Non-pigmented ciliary epithelial cell (primary cell): ENCODE measurements at places on chromosomes 16 and 17.

DNA sequence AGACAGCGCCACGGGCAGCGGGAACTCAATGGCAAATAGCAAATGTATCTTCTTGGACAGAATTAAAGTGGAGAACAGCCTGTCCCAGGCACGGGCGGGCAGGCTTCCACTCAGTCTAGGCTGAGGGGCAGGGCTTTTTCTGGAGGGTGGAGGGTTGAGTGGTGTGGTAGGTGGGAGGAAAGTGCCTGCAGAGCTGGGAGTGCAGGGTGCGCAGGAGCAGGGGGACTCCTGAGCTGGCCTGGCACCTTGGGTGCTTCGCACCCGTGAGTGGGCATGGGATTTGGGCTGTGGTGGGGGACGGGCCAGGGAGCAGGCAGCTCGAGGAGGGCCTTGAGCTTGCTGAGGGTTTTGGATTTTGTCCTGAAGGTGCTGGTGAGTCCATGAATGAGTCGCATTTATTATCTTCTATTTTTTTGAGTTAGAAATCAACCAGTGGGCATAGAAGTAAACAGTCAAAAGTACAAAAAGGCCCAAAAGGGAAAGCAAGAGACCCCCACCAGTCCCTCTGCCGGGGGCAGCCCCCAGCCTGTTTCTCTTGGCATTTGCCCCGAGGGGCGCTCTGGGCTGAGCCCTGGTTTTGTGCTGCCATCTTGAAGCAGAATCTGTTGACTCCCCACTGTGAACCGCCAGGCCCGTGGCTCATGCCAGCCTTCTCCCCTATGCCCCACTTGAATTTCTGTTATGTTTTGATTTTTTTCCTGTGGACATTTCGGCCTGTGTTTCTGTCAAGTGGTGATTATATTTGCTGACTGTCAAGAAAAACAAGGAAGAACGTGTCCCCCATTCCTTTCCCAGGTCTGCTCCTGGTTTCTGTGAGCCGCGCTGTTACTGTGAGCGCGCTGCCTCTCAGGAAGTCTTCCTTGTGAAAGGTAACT is 8.2 kb downstream of the ADORA2B start:
- DNase-seq = no peak

- no peak for DNase-seq
Measured at GRCh38 chr16:54422159-54422558, 135.6 kb upstream of the IRX3 start.

DNA sequence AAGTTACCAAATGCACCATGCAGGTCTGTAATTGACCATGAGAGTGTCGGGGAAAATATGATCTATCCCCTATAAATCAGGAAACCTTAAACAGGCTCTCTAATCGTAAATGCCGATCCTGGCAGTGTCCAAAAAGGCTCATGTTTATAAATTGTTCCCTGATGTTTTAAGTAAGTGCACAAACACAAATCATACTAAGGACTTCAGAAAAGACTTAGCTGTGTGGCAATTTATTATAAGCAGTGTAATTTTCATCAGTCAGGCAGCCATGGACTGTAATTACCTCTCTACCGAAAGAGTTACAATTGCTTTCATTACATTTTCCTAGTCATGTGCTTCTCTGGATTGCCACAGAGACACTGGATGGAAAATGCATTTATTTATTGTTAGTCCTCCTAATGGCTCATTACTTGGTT is 73.4 kb upstream of the COX10 start:
- no peak for DNase-seq

DNA sequence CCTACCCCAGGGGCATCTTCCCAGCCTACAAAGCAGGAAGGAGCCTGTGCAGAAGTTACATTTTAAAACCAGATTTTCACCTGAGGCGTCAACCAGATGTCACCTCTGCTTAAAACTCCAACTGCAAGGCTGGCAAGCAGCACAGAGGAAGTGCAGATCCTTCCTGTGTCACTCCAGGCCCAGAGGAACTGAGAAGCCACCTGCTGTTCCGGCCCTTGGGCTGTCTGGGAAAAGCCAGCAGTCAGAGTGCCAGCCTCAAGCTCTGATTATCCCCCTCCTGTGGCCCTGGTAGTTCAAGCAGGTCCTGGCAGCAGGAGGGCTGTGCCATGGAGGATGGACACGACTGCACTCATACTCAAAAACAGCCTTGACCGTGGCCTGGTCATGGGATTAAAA is 10.2 kb downstream of the POLR2C start:
- no peak for DNase-seq

- DNase-seq = no peak
Measured at GRCh38 chr17:38677819-38678218, 3.1 kb upstream of the EPOP start.

DNA sequence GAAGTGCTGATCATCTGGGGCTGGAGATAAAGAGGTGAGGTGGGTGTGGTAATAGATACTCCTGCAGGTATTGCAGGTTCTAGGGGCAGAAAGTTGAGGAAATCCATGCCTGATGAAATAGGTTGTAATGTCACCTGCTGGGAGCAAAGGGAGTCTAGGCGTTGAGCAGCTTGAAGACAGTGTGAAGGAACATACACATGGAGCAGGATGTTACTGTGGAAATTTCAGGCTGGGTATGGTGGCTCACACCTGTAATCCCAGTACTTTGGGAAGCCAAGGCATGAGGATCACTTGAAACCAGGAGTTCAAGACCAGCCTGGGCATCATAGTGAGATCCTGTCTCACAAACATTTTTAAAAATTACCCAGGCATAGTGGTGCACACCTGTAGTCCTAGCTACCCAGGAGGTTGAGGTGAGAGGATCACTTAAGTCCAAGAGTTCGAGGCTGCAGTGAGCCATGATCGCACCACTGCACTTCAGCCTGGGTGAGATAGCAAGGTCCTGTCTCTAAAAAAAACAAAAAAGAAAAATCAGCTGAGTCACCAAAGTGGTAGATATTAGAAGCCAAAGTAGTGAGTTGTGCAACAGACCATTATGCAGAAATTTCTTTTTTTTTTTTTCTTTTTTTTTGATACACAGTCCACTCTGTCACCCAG is 9.1 kb upstream of the CRYBA1 start:
- no peak for DNase-seq

- peak; percentile 50 for DNase-seq
Measured at GRCh38 chr17:59074494-59074893, 32.2 kb downstream of the TRIM37 start.

- no peak for DNase-seq
Measured at GRCh38 chr17:4854111-4854681, 21.1 kb downstream of the MINK1 start.

- DNase-seq = no peak
Measured at GRCh38 chr16:57588831-57589230, 39.6 kb upstream of the ADGRG1 start.

- DNase-seq = no peak
Measured at GRCh38 chr16:86528061-86528929, 18.0 kb downstream of the FOXF1 start.

DNA sequence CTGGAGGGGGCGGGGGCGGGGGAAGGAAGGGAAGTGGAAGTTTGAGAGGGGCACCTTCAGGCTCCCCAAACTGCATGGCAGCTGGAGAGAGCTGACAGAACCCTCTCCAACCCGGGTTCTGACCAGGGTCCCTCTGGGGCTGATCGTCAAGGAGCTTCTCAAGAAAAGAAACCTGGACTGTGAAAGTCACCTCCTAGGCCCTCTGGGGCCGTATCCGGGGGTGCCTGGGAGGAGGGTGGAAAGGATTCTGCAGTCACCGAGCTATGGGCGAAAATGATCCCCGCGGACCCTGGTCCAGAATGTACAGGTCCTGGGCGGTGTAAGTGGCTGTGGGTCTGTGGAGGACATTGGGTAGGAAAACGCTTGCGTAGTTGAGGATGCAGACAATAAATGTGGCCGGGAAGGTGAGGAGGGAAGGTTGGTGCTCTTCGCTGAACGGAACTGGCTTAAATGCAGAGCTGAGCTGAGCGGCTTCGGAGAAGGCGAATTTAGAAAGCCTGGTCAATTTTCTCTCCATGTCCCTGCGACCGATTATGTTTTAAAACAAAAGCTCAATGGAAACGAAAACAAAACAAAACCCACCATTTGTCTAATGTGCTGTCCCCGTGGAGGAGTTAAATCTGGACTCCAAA is 3.6 kb upstream of the LHX1 start:
- DNase-seq = no peak

- DNase-seq = no peak
Measured at GRCh38 chr17:79078476-79079190, 4.0 kb downstream of the ENGASE start.

- no peak for DNase-seq
Measured at GRCh38 chr17:40937384-40937819, at the start of gene KRT23. KRT23 (minus strand) TSS chr17:40937646; CDS start chr17:40936603, 1,043 bp downstream.

DNA sequence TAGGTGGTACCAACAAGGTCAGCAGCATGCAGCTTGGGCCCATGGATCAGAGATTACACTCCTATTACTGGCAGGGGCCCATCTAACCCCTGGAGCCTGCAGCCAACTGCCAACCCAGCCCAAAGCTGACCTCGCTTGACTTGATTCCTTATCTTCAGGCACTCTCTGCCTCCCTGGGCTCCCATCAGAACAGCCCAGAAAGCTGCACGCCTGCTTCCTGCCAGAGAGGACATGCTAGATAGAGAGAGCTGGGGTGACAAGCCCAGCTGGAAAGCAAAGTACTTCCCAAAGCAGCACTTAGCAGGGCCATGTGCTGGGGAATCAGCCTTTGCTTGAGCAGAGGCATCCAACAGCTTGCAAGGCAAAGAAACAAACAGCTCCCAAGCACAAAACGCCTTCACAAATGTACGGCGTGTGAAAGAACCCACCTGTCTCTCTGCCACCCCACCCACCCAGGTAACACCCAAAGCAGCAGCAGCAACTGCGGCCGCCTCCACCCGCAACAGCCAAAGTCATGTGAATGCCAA is 74.2 kb upstream of the NLK start:
- DNase-seq = no peak

DNA sequence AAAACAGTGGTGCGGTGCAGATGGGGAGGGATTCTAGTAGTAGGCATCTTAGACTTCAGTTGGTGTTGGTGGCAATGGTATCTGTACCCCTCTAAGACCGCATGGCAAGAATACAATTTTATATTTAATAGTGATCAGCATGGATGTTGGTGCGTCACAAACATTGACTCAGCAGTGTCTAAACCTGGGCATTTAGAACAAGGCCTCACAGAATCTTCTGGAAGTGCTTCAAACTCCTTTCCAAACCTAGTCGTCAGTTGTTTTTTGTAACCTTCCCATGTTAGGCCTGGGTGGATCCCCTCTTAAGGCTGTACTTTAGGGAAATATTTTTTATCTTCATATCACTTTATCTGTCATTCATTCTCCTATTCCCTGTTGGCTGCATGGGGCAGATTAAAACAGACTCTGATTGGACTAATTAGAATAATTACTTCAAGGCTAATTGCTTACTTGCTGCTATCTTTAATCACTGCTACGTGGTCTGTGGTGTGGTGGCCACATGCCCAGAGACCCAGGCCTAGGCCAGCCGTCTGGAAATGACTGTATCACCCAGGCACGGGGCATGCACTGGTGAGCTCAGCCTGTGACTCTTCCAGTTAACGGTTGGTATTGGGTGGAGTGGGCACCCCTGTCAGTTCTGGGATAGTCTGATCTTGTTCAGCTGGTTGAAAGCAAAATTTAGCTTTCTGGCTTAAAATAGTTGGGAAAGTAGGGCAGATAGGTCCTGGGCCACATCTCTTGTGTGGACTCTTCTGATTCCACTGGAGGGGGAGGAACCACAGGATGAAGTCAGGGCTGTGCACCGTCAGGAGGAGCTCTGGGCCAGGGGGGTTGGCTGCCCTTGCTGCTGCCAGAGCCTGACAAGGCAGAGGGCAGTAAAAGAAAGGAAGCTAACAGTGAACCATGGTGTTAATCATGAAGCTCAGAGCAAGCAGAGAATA is 4.5 kb downstream of the ALKBH5 start:
- DNase-seq = no peak

GRCh38 chr17:35068249-35068648 is 4.7 kb upstream of the RFFL start:
- no peak for DNase-seq

DNA sequence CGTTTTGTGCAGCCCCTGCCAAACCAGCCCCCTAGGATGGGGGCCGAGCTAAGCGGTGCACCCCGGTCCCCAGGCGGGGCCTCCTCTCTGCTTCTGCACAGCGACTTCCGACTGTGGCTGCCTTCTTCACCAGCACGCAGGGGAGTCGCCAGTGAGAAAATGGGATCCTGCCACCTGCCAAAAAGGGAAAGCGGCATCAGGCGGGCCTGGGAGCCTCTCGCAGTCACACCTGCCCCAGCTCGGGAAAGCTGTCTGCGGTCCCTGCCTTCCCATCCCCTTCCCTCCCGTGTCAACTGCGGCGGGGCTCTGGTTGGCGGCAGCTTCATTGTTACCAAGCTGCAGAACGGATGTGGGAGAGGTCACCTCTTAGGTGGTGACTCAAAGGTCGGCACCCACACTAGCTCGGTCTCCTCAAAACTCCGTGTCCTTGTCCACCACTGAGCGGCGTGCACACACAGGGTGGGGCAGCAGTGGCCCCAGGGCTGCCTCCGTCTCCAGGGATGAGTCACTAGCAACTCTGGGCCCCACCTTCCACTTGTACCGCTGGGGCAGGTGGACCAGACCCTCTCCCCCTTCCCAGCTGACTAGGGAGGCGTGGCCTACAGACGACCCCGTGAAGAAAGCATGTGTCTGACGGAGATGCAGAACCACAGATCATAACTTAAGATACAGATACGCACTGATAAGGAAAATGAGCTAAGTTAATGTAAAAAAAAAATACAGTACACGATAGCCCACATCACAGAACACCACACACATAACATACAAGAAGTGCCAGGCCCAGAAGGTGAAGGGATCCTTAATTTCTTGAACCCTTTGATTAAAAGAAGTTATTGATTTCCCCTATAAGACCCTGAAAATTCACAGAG is 1.5 kb upstream of the PCYT2 start:
- no peak for DNase-seq

- DNase-seq = no peak
Measured at GRCh38 chr16:86325360-86325759, 185.0 kb upstream of the FOXF1 start.

DNA sequence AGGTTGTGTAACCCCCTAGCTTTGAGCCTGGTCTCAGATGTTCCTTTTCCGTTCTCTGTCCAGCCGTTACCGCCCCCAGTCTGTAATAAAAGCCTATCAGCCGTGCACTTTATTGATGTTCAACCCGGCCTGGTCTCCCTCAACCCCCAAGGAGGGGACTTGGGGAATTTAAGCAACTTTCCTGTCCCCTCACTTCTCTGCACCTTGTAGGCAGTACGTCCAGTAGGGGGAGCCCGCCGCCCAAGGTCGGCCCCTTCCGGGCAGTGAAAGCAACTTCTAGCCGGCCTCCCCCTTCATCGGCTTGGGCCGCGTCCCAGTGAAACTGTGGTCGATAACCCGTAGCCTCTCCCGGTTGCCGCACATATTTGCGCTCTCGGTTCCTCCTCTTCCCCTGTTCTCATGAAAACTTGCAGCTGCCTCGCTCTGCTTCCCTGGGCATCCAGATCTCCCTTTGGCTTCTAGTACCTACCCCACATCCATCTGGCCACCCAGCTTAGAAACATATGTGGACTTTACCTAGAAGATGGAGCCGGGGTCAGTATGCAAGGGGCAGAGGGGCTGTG is 7.9 kb downstream of the PNPO start:
- DNase-seq = peak; percentile 40

GRCh38 chr17:65191811-65192740 is 54.9 kb downstream of the RGS9 start:
- no peak for DNase-seq

DNA sequence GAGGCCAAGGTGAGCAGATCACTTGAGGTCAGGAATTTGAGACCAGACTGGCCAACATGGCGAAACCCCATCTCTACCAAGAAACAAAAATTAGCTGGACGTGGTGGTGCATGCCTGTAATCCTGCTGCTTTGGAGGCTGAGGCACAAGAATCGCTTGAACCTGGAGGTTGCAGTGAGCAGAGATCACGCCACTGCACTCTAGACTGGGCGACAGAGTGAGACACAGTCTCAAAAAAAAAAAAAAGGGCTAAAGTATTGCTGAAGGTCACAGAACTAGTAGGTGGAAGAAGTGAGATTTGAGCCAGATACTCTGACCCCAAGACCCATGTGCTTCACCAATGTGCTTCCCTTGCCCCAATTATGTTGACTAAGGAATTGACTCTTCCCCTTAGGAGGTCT is 112.0 kb downstream of the NPIPB5 start:
- no peak for DNase-seq
